ENCODE measurements at places on chromosomes 16 and 17.
A peak's percentile ranks its signal among the peaks of the same experiment; 100 is the strongest.

DNA sequence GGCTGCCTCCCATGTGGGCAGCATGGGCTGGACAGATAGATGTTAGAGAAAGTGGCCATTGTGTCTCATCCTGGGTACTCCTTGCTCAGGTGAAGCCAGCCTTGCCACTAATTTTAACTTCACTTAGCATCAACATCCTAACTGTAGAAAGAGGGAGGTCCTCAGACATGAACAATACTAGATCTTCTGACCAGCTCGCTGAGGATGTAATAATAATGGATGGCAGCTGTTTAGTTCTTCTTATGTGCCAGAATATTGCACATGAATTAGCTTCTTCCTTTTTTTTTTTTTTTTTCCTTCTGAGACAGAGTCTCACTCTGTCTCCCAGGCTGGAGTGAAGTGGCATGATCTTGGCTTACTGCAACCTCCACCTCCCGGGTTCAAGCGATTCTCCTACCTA lies 232.4 kb downstream of the CCDC182 start:
- no peak for DNase-seq

DNA sequence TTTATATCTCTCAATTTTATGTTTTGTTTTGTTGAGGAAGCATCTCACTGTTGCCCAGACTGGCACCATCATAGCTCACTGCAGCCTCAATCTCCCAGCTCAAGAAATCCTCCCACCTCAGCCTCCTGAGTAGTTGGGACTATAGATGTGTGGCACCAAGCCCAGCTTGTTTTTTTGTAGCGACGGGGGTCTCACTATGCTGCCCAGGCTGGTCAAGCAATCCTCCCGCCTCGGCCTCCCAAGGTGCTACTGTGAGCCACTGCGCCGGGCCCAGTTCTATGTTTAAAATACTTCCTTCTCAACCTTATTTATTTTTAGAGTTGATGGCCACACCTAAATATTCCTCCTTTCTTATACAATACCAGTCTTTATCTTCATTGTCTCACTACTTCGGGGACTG lies 1.9 kb upstream of the NFE2L1 start:
- DNase-seq, result no peak

DNA sequence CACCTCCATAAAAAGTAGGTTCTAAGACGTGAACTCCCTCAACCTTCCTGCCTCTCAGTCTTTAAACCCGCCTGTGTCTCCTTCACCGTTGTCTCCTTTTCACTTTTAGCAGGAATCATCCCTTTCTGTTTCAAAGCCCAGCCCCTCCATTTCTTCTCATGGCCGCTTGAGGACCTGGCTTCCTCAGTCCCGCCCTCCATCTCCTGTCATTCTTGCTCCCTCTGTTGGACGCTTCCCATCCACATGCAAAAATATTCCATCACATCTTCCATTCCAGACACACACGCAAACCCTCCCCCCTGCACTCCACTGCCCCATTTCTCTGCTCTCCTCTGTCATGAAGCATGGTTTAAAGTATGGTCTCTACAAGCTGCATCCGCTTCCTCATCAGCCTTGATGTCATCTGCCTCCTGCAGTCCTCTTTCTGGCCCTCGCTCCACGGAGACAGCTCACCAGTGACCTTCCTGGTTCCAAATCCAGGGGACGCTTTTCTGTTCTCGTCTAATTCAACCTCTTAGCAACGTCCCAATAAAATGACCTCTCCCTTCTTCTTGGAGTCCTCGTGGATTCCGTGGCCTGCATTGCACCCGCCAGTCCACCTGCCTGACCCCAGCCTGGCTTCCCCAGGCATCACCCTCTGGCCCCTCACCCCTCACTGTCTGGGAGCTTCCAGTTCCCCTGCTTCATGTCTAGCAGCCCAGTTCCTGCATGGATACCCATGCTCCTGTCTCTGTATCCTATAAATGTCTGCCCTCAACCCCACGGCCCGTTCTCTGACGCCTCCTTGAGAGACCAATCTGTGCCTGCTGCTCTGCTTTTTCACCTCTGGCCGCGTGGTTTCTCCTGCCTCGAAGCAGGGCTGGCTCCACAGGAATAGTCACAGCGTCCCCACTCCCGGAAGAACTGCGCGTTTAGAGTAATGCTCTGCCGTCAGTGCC lies 26.2 kb downstream of the ANKRD40 start:
- peak; percentile 86 for DNase-seq

DNA sequence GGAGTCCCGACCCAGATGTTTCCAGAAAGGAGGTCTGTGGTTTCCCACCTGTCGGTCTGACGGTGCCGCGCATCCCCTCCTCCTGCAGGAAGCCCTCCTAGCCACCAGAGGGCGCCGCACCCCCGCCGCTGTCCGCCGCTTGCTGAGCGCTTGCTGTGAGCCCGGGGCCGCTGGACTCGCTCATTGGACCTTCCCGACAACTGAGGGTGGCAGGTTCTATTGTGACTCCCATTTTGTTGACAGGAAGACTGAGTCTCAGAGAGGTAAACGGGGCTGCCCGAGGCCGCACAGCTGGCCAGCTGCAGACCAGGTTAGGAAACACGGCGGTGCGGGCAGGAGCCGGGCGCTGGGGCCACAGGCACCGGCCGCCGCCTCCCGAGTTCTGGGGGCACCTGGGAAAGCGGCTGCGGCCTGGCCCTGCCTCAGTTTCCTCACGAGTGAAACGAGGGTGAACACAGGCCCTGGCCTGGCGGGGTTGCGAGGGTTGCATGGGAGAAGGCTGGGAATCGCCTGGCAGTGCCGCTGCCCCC lies 191.1 kb upstream of the CIBAR2 start:
- DNase-seq, result no peak

DNA sequence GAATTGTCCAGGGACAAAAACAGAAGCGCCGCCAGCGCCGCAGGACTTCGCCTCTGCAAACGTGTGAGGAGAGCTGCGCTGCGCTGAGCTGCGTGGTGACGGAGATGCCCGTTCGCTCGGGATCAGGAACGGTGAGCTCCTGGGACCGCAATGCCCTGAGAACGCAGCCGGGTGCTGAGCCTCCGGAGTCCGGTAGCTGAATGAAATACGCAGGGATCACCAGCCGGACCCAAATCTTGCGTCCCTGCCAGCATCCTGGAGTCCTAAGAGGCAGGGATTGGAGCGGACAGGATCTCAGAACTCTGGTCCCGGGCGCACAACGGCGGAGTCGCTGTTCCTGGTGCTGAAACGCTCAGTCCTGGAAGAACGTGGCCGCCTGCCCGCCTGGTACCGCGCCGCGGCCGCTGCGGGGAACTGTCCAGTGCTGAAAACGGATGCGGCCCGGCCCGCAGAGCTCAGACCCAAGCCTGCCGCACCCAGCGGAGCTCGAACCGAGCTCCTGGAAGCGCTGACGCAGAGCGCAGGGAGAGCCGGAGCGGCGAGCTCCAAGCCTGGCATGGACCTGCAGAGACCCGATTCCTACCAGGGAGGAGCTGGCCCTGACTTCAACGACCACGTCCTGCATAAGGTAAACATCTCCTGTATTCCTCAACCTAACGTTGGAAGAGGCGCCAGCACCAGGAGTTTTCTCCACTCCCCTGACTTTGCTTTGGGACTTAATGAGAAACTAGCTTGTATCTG lies 41.5 kb downstream of the CD300LF start:
- peak; percentile 84 for DNase-seq

GRCh38 chr16:4309102-4309832 lies 6.6 kb upstream of the GLIS2 start:
- no peak for DNase-seq

- peak; percentile 74 for DNase-seq
Measured at GRCh38 chr17:31008374-31009041, 37.7 kb downstream of the RNF135 start.
